ENCODE measurements at places on chromosomes 1 and 21. TPM values are rescaled to one million over a fixed set of nuclear protein-coding genes. Genes with fewer than 3 reads are reported as not detected.

Gene NBPF15
- 61.4 TPM for total RNA-seq

Gene SH3D21
- 15.7 TPM for total RNA-seq

Gene SYNC
- 1.2 TPM for total RNA-seq

Gene EDARADD
- total RNA-seq: 14.8 TPM

Gene AKR1A1
- 185 TPM for total RNA-seq

Gene BNIPL
- 27.7 TPM for total RNA-seq

Gene DEPDC1
- total RNA-seq: 9.7 TPM

Gene PEX19
- 50.4 TPM for total RNA-seq

Gene CLCNKA
- total RNA-seq: 1.6 TPM

Gene TCP10L
- 0.93 TPM for total RNA-seq

Gene RNU1-3
- total RNA-seq: 2,993 TPM

DNA sequence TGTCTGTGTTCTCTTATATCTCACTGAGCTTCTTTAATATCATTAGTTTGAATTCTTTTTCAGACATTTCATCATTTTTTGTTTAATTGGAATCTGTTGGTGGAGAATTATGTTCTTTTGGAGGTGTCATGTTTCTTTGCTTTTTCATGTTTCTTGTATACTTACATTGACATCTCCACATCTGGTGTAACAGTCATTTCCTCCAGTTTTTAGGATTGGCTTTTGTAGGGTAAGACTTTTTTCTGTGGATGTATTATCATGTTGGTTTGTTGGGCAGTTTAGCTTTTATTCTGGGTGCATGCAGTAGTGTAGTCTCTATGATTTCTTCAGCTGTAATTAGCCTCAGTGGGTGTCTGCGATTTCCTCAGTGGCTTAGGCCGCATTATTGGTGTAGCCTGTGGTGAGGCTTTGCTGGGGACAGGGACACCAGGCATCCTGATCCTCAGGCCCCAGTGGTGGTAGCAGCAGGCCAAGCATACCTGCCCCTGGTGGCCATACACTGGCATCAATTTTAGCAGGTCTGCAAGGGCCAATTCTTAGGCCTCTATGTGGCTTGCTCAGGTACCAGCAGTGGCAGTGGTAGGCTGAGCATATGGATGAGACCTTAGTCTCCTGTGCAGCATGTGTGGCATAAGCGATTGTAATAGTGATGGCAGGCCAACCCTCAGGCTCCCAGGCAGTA lies 77.6 kb upstream of the SAMD13 start:
- no peak overlapping the region for H3K4me3 ChIP-seq
- no peaks in the 10 kb centered on the region for H3K4me1 ChIP-seq
- no peak overlapping the region for H3K27ac ChIP-seq
- no peaks in the 10 kb centered on the region for H3K27me3 ChIP-seq

GRCh38 chr1:36148821-36149236 lies 457 bp downstream of the TRAPPC3 start:
- no peak for DNase-seq
- H3K4me1 ChIP-seq: peaks cover 27% of the 10 kb centered on the region
- peak overlapping the region; percentile 99 for H3K4me3 ChIP-seq
- H3K36me3 ChIP-seq: no peaks in the 10 kb centered on the region

GRCh38 chr1:203278082-203278884 lies 27.0 kb upstream of the BTG2 start:
- no peaks in the 10 kb centered on the region for H3K27me3 ChIP-seq
- peak overlapping the region; percentile 54 for H3K4me3 ChIP-seq
- peak overlapping the region; percentile 77 for H3K27ac ChIP-seq
- peak; percentile 68 for DNase-seq

DNA sequence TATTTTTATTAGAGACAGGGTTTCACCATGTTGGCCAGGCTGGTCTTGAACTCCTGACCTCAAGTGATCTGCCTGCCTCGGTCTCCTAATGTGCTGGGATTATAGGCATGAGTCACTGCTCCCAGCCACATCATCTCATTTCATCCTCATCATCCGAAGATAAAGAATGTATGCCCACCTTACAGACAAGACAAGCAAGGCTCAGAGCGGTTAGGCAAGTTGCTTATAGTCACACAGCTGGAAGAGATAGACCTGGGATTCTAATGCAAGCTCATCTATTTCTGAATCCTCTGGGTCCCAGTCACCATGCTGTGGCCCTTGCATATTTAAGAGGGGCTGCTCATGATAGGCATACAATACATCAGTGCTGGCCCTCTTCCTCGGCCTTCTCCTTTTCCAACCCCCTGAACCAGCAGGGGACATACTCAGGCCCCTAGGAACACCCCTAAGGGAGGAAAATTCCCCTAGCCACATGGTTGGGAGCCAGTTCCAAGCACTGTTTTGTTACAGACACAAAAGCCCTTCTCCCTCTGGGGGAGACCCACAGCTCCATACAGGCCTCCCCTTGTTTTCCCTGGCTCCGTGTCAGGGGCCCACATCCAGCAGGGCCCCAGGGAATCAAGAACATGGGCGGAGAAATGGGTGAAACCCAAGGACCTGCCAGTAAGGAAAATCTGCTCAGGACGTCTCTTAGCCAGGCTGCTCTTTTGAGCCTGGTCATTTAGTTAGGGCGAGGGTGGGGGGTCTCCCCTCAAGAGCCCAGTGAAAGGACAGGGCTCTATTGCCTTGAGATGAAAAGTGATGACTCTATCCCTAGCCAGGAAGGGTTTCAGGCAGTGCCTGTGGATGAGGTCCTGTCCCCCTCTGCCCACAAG lies 6.9 kb downstream of the CSRP1 start:
- DNase-seq: no peak
- no peaks in the 10 kb centered on the region for H3K27me3 ChIP-seq
- peaks cover 55% of the 10 kb centered on the region for H3K4me1 ChIP-seq
- H3K36me3 ChIP-seq: no peaks in the 10 kb centered on the region
- H3K27ac ChIP-seq: peak overlapping the region; percentile 91

DNA sequence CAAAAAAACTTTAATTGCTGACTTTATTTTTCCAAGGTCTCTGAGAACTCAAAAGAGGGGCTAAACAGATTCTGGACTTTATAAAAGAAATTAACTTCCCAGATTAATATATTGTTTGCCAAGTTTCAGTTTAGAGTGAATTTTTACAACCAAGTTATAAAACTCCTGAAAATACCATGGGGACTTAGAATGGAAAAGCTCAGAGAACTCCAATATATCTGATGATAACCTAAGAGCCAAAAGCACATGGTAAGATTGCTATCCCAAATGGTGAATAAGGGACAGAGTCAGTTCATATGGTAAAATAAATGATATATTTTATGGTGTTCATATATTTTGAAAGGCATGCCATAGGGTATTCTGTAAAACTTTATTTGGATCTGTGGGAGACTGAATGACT lies 470.9 kb downstream of the TTLL7 start:
- no peak overlapping the region for H3K27ac ChIP-seq
- H3K4me1 ChIP-seq: no peaks in the 10 kb centered on the region
- H3K27me3 ChIP-seq: no peaks in the 10 kb centered on the region
- no peak for DNase-seq
- H3K4me3 ChIP-seq: no peak overlapping the region
- H3K36me3 ChIP-seq: no peaks in the 10 kb centered on the region

GRCh38 chr1:33875862-33876261 lies 12.0 kb downstream of the HMGB4 start:
- no peaks in the 10 kb centered on the region for H3K36me3 ChIP-seq
- H3K27ac ChIP-seq: no peak overlapping the region
- no peak overlapping the region for H3K4me3 ChIP-seq
- peaks cover 15% of the 10 kb centered on the region for H3K27me3 ChIP-seq

DNA sequence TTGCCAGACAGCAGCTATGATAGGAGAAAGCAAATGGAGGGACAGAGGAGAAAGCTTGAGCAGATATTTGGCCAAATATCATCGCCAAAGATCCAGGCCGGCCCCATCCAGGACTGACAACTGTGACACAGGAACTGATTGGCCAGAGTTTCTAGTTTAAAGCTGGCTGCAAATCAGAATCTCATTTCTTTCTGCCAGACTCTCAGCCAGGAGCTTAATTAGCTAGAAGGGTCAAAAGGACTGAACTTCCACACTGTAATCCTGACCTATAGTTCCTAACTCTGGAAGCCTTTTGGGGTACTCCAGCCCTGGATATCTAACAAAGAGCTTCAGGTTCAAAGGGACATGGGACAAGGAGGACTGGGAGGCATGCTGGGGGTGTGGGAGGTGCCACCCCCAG lies 106.7 kb upstream of the GNG12 start:
- no peak overlapping the region for H3K27ac ChIP-seq
- no peaks in the 10 kb centered on the region for H3K36me3 ChIP-seq
- H3K4me3 ChIP-seq: no peak overlapping the region
- DNase-seq: no peak

GRCh38 chr1:181181792-181182585 lies 93.5 kb downstream of the IER5 start:
- H3K27ac ChIP-seq: no peak overlapping the region
- DNase-seq: peak; percentile 48
- no peak overlapping the region for H3K4me3 ChIP-seq
- H3K36me3 ChIP-seq: no peaks in the 10 kb centered on the region
- H3K4me1 ChIP-seq: peaks cover 26% of the 10 kb centered on the region

- peaks cover 5% of the 10 kb centered on the region for H3K4me1 ChIP-seq
- no peak for DNase-seq
- H3K4me3 ChIP-seq: no peak overlapping the region
- no peak overlapping the region for H3K27ac ChIP-seq
- no peaks in the 10 kb centered on the region for H3K36me3 ChIP-seq
Observed at GRCh38 chr1:18166341-18166740, 58.7 kb downstream of the IGSF21 start.

DNA sequence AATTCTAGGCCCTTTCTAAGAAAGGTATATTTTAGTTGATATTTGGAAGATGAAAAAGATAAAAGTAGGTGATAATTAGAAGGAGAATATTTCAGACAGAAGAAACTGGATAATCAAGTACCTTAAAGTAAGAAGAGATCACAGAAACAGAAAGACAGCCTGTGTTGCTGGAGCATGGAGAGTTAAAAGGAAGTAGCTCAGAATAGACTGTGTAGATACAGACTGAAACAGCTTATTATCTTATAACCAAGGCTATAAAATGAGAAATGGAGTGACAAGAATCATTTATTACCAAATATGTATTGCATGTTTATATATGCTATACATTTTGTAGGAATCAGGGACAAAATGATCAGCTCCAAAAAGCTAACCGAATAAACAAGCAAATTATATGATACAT lies 1120.3 kb downstream of the BRINP3 start:
- H3K4me3 ChIP-seq: no peak overlapping the region
- peaks cover 6% of the 10 kb centered on the region for H3K4me1 ChIP-seq
- DNase-seq: no peak
- H3K27ac ChIP-seq: no peak overlapping the region
- H3K36me3 ChIP-seq: no peaks in the 10 kb centered on the region

DNA sequence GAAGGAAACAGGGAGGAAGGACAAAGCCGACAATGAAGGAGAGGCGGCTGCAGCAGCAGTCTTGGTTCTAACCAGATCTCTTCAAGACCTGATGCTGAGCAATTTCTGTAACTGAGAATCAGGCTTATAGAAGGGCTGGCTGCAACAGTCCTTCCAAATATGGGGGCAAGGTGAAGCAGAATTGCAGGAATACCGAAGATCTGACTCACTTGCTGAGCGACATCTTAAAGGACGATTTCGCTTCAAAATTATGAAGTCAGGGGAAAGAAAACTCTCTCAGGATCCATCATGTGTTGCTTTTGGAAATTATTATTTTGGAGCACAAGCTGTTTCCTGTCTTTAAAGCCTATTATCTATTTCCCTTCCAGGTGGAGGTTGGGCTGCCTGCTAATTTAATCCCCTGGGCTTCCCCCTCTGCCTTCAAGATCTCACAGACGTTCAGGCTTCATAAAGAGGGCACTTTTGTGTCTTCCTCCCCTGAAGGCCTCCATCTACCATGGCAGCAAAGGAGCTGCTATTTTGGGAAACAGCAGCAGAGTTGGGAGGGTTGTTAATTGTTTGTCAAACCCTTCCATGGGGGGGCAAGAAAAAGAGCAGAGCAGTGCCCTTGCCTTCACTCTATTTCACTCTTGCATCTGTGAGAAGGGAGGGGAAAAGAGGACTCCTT lies 10.8 kb upstream of the IER5 start:
- DNase-seq: no peak
- H3K27me3 ChIP-seq: peaks cover 5% of the 10 kb centered on the region
- peaks cover 21% of the 10 kb centered on the region for H3K4me1 ChIP-seq
- H3K36me3 ChIP-seq: no peaks in the 10 kb centered on the region
- H3K27ac ChIP-seq: no peak overlapping the region
- no peak overlapping the region for H3K4me3 ChIP-seq

DNA sequence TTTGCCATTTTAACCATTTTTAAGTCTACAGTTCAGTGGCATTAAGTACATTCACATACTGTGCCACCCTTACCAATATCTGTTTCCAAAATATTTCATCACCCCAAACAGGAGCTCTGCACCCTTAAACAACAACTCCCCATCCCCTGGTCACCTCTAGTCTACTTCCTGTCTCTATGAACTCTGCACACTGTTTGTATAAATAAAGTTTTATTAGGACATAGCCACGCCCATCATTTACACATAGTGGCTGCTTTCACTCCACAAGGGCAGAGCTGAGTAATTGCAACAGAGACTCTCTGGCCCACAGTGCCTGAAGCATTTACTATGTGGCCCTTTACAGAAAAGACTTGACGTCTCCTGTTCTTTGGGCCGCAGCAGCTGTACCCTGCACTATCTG lies 30.1 kb downstream of the KCNAB2 start:
- H3K4me3 ChIP-seq: no peak overlapping the region
- H3K27me3 ChIP-seq: peaks cover 11% of the 10 kb centered on the region
- no peaks in the 10 kb centered on the region for H3K4me1 ChIP-seq
- DNase-seq: no peak
- no peaks in the 10 kb centered on the region for H3K36me3 ChIP-seq

DNA sequence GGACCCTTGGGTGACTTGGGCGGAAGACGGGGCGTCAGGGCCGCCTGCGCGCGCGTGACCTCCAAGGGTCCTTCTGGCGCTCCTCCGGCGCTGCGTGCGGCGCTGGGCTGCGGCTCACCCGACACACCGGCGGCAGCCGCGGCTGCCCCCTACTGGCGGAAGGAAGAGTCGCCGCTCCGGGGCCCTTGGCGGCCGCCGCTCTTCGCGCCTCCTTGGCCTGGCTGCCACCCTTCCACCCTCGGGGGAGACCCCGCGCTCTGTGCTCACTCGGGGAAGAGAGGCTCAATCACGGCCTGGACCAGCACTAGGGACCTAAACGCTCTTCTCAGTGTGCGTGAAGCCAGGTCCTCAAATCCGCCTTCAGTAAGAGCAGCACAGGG lies 89.7 kb downstream of the DMRTA2 start:
- peaks cover 81% of the 10 kb centered on the region for H3K27me3 ChIP-seq
- H3K27ac ChIP-seq: no peak overlapping the region
- peak overlapping the region; percentile 67 for H3K4me3 ChIP-seq
- H3K36me3 ChIP-seq: no peaks in the 10 kb centered on the region
- no peaks in the 10 kb centered on the region for H3K4me1 ChIP-seq
- DNase-seq: no peak

- no peak overlapping the region for H3K27ac ChIP-seq
- H3K4me3 ChIP-seq: no peak overlapping the region
- H3K27me3 ChIP-seq: peaks cover 9% of the 10 kb centered on the region
- H3K4me1 ChIP-seq: no peaks in the 10 kb centered on the region
- no peak for DNase-seq
Observed at GRCh38 chr21:17784180-17784598, 35.0 kb downstream of the C21orf91 start.

GRCh38 chr1:97506368-97506767 lies 414.5 kb downstream of the DPYD start:
- no peak for DNase-seq
- H3K4me1 ChIP-seq: no peaks in the 10 kb centered on the region
- H3K27ac ChIP-seq: no peak overlapping the region
- H3K27me3 ChIP-seq: no peaks in the 10 kb centered on the region
- no peaks in the 10 kb centered on the region for H3K36me3 ChIP-seq
- no peak overlapping the region for H3K4me3 ChIP-seq

Measured in type B pancreatic cell (in vitro differentiated cells).